ENCODE measurements at places on chromosomes 5 and 9.

DNA sequence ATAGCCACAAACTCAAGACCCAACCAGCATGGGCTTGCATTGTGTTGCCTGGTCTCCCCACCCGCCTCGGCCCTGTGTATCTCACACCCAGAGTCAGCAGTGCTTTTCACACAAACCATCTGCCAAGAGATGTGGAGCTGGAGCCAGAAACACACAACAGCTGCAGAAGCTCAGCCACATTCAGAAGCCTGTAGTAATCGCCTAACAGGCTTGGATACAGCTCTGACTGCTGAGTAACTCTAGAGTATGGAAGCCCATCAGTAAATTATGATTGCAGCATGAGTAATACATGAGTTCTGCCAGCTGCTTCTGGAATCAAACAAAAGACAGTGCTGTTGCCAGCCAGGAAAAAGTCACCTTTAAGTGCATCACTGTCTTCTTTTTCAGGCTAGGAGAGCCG is 16.0 kb downstream of the TEK start:
- DNase-seq = no peak

DNA sequence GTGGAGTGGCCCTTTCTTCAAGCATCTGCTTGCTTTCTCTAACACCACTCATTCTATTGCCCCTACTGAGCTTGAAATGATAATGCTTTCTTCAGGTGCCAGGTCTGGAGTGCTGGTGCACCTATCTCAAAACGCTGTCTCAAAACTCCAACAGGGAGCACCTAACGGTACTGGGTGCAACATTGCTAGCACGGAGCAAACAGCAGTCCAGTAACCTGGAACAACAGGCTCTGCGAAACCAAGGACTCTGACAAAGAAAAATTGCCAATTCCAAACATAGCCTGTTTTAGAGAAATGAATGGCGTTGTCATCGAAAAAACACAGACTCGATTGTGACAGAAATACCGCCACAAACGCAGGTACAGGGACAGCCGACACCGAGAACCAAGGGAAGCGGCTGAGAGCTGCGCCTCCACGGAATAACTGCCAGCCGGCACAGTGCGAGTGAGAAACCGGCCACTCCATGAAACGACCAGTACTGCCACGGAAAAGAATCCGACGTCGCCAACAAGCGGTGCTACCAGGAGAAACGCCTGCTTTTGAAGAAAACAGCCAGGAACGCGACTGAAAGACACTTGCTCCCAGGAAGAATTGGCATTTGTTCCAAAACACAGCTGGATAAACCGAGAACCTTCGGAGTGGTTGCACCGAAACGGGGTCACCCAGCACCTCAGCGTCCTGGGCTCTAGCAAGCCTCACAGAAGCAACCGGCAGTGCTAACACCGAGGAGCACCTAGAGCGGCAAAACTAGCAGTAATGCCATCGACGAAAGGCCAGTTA is 3.1 kb downstream of the ANXA2R start:
- DNase-seq = no peak

- DNase-seq = no peak
Observed at GRCh38 chr5:138706655-138707480, 46.4 kb upstream of the CTNNA1 start.

DNA sequence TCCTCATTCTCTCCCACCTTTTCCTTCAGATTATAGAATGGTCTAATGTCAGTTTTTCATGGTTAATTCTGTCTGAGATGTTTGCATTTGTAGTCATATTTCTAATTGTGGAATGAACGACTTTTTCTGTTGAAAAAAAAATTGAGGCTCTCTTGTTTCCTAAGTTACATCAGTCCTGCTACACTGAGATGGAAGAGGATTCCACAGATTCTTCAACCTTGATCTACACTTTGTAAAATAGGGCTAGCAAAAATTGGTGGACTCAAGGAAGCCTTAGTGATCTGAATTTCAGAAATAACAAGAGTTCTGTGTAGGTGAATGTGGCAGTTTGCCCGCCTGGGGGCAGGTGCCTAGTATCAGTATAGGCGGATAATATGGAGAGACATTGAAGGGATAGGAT is 51.9 kb downstream of the ERBIN start:
- DNase-seq = no peak

DNA sequence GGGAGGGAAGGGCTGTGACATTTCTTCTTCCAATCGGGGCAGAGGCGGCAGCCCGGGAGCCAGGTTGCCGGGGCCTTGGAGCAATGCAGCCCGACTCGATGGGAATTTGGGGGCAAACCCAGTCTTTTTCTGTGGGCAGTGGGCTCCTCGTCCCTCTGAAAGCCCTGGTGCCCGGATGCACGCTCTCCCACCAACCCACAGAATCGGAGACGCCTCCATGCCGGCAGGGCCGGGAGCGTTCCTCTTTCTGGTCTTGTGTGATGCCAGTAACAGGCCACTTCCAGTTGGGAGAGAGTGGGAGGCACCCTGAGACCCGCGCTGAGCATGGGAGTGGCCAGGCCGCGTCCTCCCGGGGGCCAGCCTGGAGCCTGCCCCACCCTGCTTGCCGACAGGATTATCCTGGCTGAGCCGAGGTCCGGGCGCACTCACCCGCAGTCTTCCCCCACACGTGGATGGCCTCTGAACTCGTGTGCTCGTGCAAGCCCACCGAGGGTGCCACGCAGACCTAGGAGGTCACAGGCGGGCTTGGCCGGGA is 17.8 kb downstream of the OLFM1 start:
- no peak for DNase-seq

Measured in esophagus muscularis mucosa (tissue), 4 donors.